Mesenchymal stem cell (in vitro differentiated cells and primary cell): ENCODE measurements at places on chromosomes 4 and X.
A peak's percentile ranks its signal among the peaks of the same experiment; 100 is the strongest.

DNA sequence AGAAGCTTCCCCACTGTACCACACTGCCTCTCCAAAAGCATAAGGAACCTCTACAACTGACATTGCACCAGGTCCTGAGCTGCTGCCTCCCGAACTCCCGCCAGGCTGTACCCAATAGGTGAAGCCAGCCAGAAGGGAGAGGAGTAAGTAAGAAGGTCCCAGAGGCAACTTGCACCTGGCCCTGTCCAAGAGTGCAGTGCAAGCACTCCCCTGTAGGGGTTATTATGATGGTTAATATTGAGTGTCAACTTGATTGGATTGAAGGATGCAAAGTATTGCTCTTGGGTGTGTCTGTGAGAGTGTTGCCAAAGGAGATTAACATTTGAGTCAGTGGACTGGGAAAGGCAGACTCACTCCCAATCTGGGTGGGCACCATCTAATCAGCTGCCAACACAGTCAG lies 879.3 kb upstream of the SLIT2 start:
- no peaks in the 10 kb centered on the region for H3K4me1 ChIP-seq
- H3K4me3 ChIP-seq = no peak overlapping the region
- DNase-seq = no peak
- no peak overlapping the region for H3K27ac ChIP-seq

DNA sequence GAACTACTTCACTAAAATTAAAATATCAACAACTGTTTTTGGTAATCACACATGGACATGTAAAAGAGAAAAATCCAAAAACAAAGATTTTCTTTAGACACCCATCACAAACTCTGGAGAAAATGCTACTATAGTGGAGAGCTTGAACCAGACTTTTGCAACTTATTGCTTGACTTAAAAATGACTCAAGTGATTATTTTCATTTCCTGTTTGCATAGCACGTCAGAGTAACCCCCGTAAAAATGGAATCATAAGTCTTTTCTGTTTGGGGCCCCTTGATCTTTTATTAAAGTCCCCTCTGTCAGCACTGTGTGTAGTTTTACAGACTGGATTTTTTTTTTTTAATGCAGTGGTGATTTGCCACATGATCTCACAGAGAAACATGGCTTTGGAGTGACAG lies 79.5 kb downstream of the PRKG2 start:
- H3K27ac ChIP-seq = no peak overlapping the region
- H3K4me1 ChIP-seq = no peaks in the 10 kb centered on the region
- no peak overlapping the region for H3K4me3 ChIP-seq
- no peaks in the 10 kb centered on the region for H3K27me3 ChIP-seq
- no peaks in the 10 kb centered on the region for H3K36me3 ChIP-seq

GRCh38 chr4:142365391-142365790 lies 480.7 kb downstream of the INPP4B start:
- DNase-seq = no peak
- no peak overlapping the region for H3K4me3 ChIP-seq
- H3K36me3 ChIP-seq = no peaks in the 10 kb centered on the region
- H3K27me3 ChIP-seq = no peaks in the 10 kb centered on the region

DNA sequence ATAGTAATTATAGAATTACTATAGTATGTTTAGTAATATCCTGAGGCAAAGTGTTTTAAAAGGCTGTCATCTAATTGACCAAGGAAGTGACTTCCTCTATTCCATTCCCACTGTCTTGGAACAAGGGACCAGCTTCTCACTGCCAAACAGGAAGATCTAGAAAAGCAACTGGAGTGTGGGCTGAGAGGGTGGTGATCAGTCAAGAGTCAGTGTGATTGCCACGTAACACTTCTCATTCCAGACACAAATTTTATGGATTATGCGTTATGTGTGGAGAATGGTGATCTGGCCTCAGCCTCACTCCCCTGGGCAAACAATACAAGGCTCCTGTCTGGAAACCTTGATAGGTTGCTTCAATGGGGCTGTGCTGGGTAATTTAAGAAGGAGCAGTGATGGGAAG lies 60.0 kb downstream of the RRAGB start:
- H3K4me1 ChIP-seq = no peaks in the 10 kb centered on the region
- H3K27ac ChIP-seq = no peak overlapping the region
- no peaks in the 10 kb centered on the region for H3K27me3 ChIP-seq
- H3K4me3 ChIP-seq = no peak overlapping the region
- DNase-seq = no peak

- H3K4me3 ChIP-seq = no peak overlapping the region
- no peaks in the 10 kb centered on the region for H3K4me1 ChIP-seq
- no peaks in the 10 kb centered on the region for H3K36me3 ChIP-seq
These were observed 144.4 kb upstream of the GATB start for GRCh38 chr4:151905197-151905596.

GRCh38 chr4:159051245-159052071 lies 51.4 kb upstream of the RAPGEF2 start:
- no peak overlapping the region for H3K4me3 ChIP-seq
- peaks cover 1% of the 10 kb centered on the region for H3K4me1 ChIP-seq
- no peaks in the 10 kb centered on the region for H3K36me3 ChIP-seq
- peak; percentile 6 for DNase-seq

- H3K4me3 ChIP-seq = no peak overlapping the region
- no peaks in the 10 kb centered on the region for H3K36me3 ChIP-seq
- peaks cover 6% of the 10 kb centered on the region for H3K4me1 ChIP-seq
- H3K27ac ChIP-seq = no peak overlapping the region
- no peaks in the 10 kb centered on the region for H3K27me3 ChIP-seq
- DNase-seq = no peak
These were observed 279.6 kb upstream of the CLNK start for GRCh38 chr4:10963958-10964703.

DNA sequence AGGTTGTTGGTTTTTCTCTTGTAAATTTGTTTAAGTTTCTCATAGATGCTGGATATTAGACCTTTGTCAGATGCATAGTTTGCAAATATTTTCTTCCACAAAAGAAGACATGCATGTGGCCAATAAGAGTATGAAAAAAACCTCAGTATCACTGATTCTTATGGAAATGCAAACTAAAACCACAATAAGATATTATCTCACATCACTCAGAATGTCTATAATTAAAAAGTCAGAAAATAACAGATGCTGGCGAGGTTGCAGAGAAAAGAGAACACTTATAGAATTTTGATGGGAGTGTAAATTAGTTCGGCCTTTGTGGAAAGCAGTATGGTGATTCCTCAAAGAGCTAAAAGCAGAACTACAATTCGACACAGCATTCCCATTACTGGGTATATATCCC lies 1355.6 kb downstream of the FAM133A start:
- H3K27me3 ChIP-seq = no peaks in the 10 kb centered on the region
- H3K4me1 ChIP-seq = no peaks in the 10 kb centered on the region
- no peaks in the 10 kb centered on the region for H3K36me3 ChIP-seq
- no peak overlapping the region for H3K27ac ChIP-seq
- DNase-seq = no peak

DNA sequence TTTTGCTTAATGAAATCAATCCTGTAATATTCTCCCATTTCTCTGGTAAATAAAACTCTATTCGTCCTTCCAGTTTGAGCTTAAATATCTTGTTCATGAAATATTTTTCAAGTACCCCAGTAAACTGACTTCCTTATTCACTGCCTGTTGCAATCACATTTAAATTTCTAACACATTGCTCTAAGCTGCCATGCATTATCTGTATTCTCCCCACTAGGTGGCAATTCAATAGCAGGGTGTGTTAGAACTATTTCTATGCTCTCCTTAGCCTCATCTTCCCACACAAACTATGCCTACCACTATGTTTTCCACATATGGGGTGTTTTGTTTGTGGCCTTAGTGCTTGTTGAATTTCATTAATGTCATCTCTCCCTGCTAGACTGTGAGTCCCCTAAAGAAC lies 377.1 kb upstream of the HS3ST1 start:
- H3K27me3 ChIP-seq = no peaks in the 10 kb centered on the region
- no peak overlapping the region for H3K27ac ChIP-seq
- H3K4me1 ChIP-seq = no peaks in the 10 kb centered on the region
- DNase-seq = peak; percentile 31
- no peaks in the 10 kb centered on the region for H3K36me3 ChIP-seq

DNA sequence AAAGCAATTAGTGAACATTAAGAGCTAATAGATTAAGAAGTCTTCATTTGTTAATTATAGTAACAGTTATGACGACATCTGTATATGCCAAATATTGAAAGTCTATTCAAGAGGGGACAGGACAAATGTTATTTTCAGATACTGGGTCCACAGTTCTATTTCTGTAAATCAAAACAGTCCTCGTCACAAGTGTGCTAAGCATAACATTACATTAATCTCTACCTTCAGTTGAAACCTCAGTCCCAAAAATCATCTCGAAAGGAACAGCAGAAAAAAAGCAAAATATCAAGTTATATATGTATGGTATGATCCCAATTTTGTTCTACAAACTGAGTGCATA lies 70.3 kb downstream of the APBB2 start:
- H3K36me3 ChIP-seq = peaks cover 2% of the 10 kb centered on the region
- no peak overlapping the region for H3K4me3 ChIP-seq
- H3K4me1 ChIP-seq = peaks cover 13% of the 10 kb centered on the region
- no peaks in the 10 kb centered on the region for H3K27me3 ChIP-seq
- peak overlapping the region; percentile 75 for H3K27ac ChIP-seq

DNA sequence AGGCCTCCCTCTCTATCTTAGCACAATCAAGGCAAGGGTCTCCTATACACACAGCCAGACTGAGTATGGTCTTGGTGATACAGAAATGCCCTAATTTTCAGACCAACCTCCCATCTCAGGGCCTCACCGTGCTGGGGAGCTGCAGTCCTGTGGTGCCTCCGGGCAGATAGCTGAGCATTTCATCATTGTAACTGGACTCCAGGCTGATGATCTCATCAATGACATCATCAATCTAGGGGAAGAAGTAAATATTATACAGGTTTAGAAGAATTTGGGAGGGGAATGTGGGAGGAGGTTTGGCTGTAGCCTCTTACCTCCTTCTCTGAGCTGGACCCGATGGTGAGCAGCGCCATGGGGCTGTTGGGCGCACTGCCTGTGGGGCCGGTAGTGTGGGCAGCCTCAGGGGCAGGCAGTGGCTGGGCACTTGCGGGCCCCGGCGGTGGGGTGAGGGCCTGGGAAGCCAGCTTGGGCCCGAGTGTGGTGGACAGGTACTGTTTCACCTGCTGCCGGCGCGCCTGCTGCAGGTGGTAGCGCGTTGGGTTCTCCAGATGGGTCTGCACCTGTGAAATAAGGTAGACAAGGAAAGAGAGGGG lies 5.2 kb downstream of the TFE3 start:
- H3K4me3 ChIP-seq = no peak overlapping the region
- peak overlapping the region; percentile 35 for H3K27ac ChIP-seq
- H3K4me1 ChIP-seq = peaks cover 16% of the 10 kb centered on the region
- peaks cover 4% of the 10 kb centered on the region for H3K27me3 ChIP-seq
- peak; percentile 60 for DNase-seq
- H3K36me3 ChIP-seq = peaks cover 38% of the 10 kb centered on the region

DNA sequence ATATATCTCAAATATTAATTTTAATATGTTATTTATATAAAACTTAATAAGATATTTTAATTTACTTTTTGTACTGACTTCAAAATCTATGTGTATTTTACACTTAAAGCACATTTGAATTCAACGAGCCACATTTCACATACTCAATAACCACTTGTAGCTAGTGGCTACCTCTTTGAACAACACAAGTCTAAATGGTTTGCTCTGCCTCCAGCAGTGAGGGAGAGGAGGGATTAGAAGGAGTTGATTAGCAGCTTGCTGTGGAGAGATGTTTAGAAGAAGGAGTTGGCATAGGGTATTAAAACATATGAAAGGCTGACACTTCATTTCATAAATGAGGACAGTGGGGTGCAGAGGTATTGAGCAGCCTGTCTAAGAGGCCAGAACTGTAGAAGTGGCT lies 124.0 kb downstream of the ARHGAP24 start:
- no peaks in the 10 kb centered on the region for H3K27me3 ChIP-seq
- no peaks in the 10 kb centered on the region for H3K4me1 ChIP-seq
- no peak overlapping the region for H3K4me3 ChIP-seq
- no peak overlapping the region for H3K27ac ChIP-seq
- H3K36me3 ChIP-seq = no peaks in the 10 kb centered on the region

DNA sequence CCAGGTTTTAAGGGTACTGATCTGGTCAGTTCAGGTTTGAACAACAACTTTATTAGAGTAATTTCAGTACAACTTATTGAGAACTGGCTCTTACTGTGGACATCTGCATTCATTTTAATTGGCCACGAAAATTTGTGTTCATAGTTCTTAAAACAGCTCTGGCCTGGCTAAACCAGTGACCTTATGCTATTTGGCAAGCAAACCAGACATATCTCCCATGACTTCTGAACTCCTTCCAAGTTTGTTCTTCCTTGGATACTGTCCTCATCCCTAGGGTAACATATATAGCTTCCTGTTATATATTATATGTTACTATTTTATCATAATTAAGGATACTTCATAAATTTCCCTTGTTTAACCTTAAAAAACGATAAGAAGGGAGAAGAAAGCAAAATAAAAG lies 841.9 kb downstream of the TRAM1L1 start:
- H3K4me3 ChIP-seq = no peak overlapping the region
- no peak for DNase-seq
- no peaks in the 10 kb centered on the region for H3K36me3 ChIP-seq
- H3K27ac ChIP-seq = no peak overlapping the region

GRCh38 chr4:186534056-186534455 lies 21.3 kb downstream of the MTNR1A start:
- DNase-seq = no peak
- H3K4me3 ChIP-seq = no peak overlapping the region
- H3K4me1 ChIP-seq = no peaks in the 10 kb centered on the region
- no peaks in the 10 kb centered on the region for H3K27me3 ChIP-seq

GRCh38 chrX:150934453-150934852 lies 36.0 kb upstream of the CD99L2 start:
- peaks cover 4% of the 10 kb centered on the region for H3K4me1 ChIP-seq
- no peaks in the 10 kb centered on the region for H3K27me3 ChIP-seq

GRCh38 chr4:115678425-115678941 lies 565.1 kb upstream of the NDST4 start:
- H3K27ac ChIP-seq = no peak overlapping the region
- H3K4me3 ChIP-seq = no peak overlapping the region
- no peak for DNase-seq
- no peaks in the 10 kb centered on the region for H3K27me3 ChIP-seq
- no peaks in the 10 kb centered on the region for H3K36me3 ChIP-seq
- H3K4me1 ChIP-seq = no peaks in the 10 kb centered on the region

DNA sequence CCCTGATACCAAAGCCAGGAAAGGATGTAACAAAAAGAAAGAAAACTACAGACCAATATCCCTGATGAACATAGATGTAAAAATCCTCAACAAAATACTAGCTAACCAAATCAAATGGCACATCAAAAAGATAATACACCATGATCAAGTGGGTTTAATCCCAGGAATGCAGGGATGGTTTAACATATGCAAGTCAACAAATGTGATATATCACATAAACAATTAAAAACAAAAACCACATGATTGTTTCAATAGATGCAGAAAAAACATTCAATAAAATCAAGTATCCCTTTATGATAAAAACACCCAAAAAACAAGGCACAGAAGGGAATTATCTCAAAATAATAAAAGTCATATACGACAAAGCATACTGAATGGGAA lies 31.5 kb downstream of the ELF2 start:
- peaks cover 8% of the 10 kb centered on the region for H3K4me1 ChIP-seq
- H3K27ac ChIP-seq = no peak overlapping the region
- H3K4me3 ChIP-seq = no peak overlapping the region
- H3K36me3 ChIP-seq = no peaks in the 10 kb centered on the region
- no peak for DNase-seq
- H3K27me3 ChIP-seq = no peaks in the 10 kb centered on the region
